ENCODE measurements at places on chromosomes 1 and 21.
A peak's percentile ranks its signal among the peaks of the same experiment; 100 is the strongest.

GRCh38 chr1:233211595-233211994 is 83.9 kb downstream of the PCNX2 start:
- DNase-seq = no peak

- DNase-seq = no peak
These were observed 12.3 kb upstream of the RGS4 start for GRCh38 chr1:163056831-163057230.

DNA sequence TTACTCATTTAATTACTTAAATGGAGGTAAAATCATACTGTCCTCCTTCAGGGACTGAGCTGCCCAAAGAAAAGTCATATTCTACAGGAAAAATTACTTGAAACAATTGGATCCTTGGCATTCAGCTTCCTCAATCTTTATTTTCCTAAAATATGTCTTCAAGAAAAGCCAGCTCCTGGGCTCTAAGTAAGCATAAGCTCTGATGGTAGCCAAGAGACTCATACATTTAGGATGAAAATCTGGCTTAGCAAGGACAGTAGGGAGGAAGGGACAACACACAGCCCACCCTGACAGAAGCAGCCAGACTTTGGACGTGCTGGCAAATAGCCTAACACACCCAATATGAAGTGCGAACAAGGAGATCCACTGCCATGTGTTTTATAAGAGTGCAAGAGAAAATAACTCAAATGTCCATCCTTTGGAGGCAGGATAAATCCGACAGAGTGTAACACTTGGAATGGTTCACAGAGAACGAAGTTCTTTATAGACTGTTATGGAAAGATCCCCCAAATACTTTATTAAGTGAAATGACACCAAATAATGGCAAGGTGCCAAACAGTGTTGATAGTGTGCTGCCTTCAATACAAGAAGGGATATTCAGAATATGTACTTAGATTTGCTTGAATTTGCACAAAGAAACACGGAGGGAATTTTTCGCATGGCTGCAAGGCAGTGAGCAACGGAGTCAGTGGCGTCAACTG is 14.1 kb downstream of the CAPN8 start:
- DNase-seq = no peak

DNA sequence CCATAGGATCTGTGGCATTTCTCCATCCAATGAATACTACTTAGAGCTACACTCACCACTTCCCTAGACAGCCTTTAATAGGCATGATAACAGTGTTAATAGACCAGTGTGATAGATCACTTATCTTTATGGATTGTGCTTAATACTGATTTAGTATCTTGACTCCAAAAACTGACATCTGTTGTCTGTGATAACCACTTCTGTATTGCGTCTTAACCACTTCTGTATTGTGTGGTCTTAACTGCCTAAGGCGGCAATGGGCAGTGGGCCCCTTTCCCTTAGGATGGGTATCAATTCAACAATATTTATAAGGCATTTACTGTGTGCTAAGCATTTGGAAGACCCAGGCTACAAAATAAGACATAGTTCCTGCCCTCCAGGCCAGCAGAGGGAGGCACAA is 32.0 kb upstream of the RCAN3 start:
- no peak for DNase-seq

- no peak for DNase-seq
These were observed 956 bp downstream of the ATP1A2 start for GRCh38 chr1:160116283-160117147.

GRCh38 chr1:3858231-3858981 is 1.1 kb downstream of the DFFB start:
- DNase-seq = no peak

DNA sequence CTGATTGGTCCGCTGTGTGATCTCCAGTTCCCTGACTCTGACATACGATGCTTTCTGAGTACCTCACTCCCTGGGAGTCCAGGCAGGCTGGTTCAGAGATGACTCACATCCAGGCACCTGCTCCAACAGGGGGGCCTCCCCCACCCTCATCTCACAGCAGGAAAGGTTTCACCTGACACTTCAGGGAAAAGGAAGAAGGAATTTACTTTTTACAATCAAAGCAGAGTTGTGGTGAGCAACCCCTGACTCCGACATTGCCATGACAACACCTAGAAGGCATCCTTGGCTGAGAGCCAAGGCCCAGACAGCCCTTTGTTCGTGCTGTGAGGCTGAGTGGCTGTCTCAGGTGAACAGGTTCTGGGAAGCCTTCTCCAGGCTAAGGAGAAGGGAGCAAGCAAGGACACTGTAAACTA is 164.6 kb upstream of the GJB5 start:
- peak; percentile 68 for DNase-seq

DNA sequence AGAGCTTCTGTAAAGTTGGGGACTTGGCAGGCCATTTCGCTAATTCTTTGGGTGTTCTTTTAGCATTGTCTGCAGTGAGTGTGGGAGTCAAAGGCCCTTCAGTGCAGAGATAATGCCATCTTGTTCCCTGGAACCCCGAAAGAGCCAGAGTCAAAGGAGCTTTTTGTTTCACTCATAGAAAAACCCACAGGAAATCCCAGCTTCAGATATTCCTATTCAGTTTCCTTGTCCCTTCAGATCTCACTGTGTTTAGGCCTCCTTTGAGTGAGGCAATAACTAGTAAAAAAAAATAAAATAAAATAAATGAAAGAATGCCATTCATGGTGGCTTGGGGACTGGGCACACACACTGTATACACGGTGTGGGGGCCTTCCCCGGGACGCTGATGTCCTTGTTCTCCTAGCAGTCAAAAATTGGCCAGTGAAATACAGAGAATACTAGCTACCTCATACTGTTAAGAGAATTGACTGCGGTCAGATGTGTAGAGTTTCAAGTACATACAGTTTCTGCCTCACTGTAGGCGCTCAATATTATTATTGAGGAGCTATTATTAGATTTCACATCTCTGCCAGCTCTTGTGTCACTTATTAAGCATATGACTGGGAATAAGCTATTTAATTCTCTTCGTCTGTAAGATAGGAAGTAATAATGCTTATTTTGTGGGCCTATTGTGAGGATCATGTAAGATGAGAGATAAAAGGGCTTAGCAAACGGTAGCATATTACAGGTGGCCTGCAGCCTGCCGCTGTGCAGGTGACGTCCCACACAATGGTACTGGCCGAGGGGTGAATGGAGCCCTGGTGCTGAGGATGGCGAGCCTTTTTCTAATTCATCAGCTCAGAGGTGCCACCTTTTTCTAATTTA is 16.7 kb downstream of the DISC1 start:
- DNase-seq = no peak

- DNase-seq = no peak
These were observed 95.5 kb upstream of the DPT start for GRCh38 chr1:168824418-168825065.

- no peak for DNase-seq
These were observed 858.1 kb upstream of the ADAMTS5 start for GRCh38 chr21:27825035-27825434.
